PC-3 (cell line): ENCODE measurements at places on chromosomes 6 and 20. TPM values are rescaled to one million over a fixed set of nuclear protein-coding genes. Genes with fewer than 3 reads are reported as not detected.

The ZNF512B gene
- total RNA-seq, result 18.0 and 24.1 TPM in 2 replicates

The ZNF831 gene
- not detected in 2 replicates for total RNA-seq

The GPSM3 gene
- total RNA-seq, result 5.0 and 7.1 TPM in 2 replicates

The VNN1 gene
- total RNA-seq, result 0.04 and 0.12 TPM in 2 replicates

The RIMS4 gene
- total RNA-seq, result 0.04 and 0.17 TPM in 2 replicates

The GRM1 gene
- 0.11 TPM in 1 of 2 replicates, not detected in the other for total RNA-seq

The TMEM217 gene
- 2.2 and 2.4 TPM in 2 replicates for total RNA-seq

- DNase-seq, result peak; percentile 40
- peaks cover 60% of the 10 kb centered on the region for H3K4me1 ChIP-seq
- H3K27me3 ChIP-seq, result no peaks in the 10 kb centered on the region
- peak overlapping the region; percentile 98 for H3K27ac ChIP-seq
- no peaks in the 10 kb centered on the region for H3K36me3 ChIP-seq
- peak overlapping the region; percentile 45; the same call in 1 of the 2 replicates for H3K4me3 ChIP-seq
These were observed 18.0 kb upstream of the SLCO4A1 start for GRCh38 chr20:62624325-62624690.

GRCh38 chr6:118354641-118355040 is 193.5 kb upstream of the PLN start:
- H3K27me3 ChIP-seq, result no peaks in the 10 kb centered on the region
- no peak overlapping the region for H3K4me3 ChIP-seq
- no peak overlapping the region for H3K27ac ChIP-seq
- no peaks in the 10 kb centered on the region for H3K4me1 ChIP-seq

The DNAH8 gene
- total RNA-seq, result 0.06 and 0.15 TPM in 2 replicates

GRCh38 chr6:4788482-4788881 is 12.3 kb downstream of the CDYL start:
- no peak overlapping the region for H3K27ac ChIP-seq
- no peaks in the 10 kb centered on the region for H3K27me3 ChIP-seq
- no peak overlapping the region for H3K4me3 ChIP-seq
- H3K36me3 ChIP-seq, result 0 out of 2 replicates have a peak, but pooled peaks cover 2% of the 10 kb centered on the region
- H3K4me1 ChIP-seq, result no peaks in the 10 kb centered on the region

DNA sequence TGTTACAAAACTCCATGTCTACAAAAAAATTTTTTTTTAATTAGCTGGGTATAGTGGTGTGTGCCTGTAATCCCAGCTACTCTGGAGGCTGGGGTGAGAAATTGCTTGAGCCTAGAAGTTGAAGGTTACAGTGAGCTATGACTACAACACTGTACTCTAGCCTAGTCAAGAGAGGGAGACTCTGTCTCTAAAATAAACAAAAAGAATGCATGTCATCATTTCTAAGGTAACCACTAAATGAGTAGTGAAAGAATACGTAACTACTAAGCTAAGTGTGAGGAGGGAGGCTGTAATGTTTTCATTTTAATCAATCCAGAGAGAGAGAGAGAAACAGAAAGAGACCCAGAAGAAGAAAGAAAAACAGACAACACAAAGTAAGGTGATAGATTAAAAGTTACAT is 9.9 kb downstream of the SYCP2 start:
- peaks cover 40% of the 10 kb centered on the region for H3K4me1 ChIP-seq
- DNase-seq, result peak; percentile 20
- no peaks in the 10 kb centered on the region for H3K36me3 ChIP-seq
- no peak overlapping the region for H3K27ac ChIP-seq

DNA sequence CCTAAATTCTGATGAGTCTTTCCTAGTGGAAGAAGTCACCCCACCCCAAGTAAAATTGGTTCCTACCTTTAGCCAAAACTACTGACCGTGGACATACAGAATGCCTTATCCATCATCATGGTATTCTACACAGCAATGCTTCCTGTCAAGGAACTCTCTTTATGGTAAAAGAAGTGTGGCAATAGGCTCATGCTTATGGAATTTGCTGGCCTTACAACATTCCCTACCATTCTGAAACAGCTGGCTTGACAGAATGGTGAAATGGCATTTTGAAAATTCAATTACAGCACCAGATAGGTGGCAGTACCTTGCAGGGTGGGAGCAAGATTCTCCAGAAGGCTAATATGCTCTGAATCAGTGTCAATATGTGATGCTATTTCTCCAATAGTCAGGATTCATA is 41.8 kb upstream of the BACH2 start:
- no peak overlapping the region for H3K27ac ChIP-seq
- no peaks in the 10 kb centered on the region for H3K27me3 ChIP-seq
- DNase-seq, result peak; percentile 6
- H3K4me3 ChIP-seq, result no peak overlapping the region

GRCh38 chr6:53984581-53984980 is 126.7 kb upstream of the MLIP start:
- H3K27ac ChIP-seq, result peak overlapping the region; percentile 94
- peak; percentile 61 for DNase-seq
- H3K4me3 ChIP-seq, result peak overlapping the region; percentile 47; the same call in 1 of the 2 replicates
- peaks cover 45% of the 10 kb centered on the region for H3K4me1 ChIP-seq

DNA sequence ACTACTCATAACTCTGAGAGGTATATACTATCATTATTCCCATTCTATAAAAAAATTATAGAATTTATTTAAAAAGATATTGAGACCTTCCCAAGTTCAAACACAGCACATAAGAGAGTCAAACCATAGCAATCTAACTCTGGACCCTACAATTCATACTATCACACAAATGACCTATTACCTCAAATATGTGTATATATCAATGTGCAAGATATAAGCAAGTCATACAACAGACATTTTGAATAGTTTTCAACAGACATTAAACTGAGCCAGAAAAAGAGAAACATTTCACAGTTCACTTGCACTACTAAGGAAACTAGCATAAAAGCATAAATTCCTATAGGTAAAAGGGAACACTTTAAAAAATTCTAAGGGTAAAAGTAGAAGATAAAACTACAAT is 11.7 kb downstream of the PHIP start:
- H3K27me3 ChIP-seq, result no peaks in the 10 kb centered on the region
- H3K4me3 ChIP-seq, result no peak overlapping the region
- no peak for DNase-seq
- no peaks in the 10 kb centered on the region for H3K4me1 ChIP-seq
- peaks cover 3% of the 10 kb centered on the region; the same call in 1 of the 2 replicates for H3K36me3 ChIP-seq
- H3K27ac ChIP-seq, result no peak overlapping the region

The FNDC1 gene
- not detected in 2 replicates for total RNA-seq

DNA sequence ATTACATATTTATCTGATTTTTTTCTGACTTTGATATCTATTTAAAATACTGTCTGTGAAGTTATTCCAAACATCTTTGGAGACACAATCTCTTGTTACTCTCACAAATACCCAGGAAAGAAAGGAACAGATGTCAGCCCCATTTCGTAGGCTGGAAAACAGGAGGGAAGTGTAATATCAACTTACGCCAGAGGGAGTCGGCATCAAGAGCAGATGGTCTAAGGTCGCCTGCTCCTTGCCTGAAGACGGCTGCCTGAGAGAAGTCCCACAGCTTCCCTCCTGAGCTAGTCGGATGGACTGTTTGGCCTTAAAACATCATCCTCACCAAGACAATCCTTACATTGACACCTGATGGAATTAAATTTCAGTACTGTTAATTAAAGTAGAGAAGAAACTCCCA is 13.4 kb downstream of the CST7 start:
- H3K27me3 ChIP-seq, result no peaks in the 10 kb centered on the region
- H3K27ac ChIP-seq, result no peak overlapping the region
- H3K4me3 ChIP-seq, result no peak overlapping the region
- DNase-seq, result no peak
- no peaks in the 10 kb centered on the region for H3K4me1 ChIP-seq
- peaks cover 16% of the 10 kb centered on the region; the same call in 1 of the 2 replicates for H3K36me3 ChIP-seq

DNA sequence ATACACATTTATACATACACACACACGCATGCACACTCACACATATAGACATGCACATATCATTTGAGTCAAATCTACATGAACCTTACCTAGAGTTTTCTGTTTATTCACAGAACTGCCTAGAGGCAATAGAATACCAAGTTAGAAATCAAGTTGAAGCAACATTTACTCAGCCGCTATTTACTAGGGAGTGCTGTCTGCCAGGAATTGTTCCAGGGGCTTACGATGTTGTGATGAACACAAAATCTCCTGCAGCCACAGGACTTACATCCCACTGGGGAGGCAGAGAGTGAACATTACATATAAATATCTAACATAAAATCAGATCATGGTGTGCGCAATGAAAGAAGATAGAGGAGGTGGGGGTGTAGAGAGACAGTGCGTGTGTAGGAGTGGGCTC is 80.4 kb downstream of the GCLC start:
- H3K4me1 ChIP-seq, result peaks cover 22% of the 10 kb centered on the region
- no peak for DNase-seq
- H3K4me3 ChIP-seq, result no peak overlapping the region

DNA sequence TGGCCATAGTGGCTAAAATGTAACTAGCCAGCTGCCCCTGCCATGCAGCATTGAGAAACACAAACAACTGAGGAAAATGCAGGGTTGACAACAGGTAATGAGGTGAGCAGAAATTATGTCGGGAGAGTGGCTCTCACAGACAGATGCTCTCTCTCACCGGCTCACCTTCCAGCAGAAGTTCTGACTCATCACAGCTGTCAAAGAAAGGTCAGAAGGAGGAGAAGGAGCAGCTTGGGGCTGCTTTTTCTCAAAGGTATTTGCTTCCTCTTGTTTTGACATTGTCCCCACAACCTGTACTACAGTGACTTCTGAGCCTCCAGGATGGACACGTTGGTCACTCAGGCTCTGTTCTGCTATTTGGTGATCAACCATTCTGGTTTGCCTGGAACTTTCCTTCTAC is 190.5 kb upstream of the HEY2 start:
- peak; percentile 8 for DNase-seq
- H3K36me3 ChIP-seq, result no peaks in the 10 kb centered on the region
- no peak overlapping the region for H3K27ac ChIP-seq
- H3K4me1 ChIP-seq, result no peaks in the 10 kb centered on the region
- no peak overlapping the region for H3K4me3 ChIP-seq
- H3K27me3 ChIP-seq, result peaks cover 14% of the 10 kb centered on the region; the same call in 1 of the 2 replicates

GRCh38 chr6:124223611-124224345 is 420.1 kb downstream of the NKAIN2 start:
- H3K27ac ChIP-seq, result no peak overlapping the region
- no peak overlapping the region for H3K4me3 ChIP-seq
- H3K36me3 ChIP-seq, result no peaks in the 10 kb centered on the region
- no peaks in the 10 kb centered on the region for H3K27me3 ChIP-seq

- H3K27ac ChIP-seq, result no peak overlapping the region
- DNase-seq, result no peak
- no peaks in the 10 kb centered on the region for H3K4me1 ChIP-seq
- H3K4me3 ChIP-seq, result no peak overlapping the region
- no peaks in the 10 kb centered on the region for H3K36me3 ChIP-seq
These were observed 949 bp downstream of the TXLNB start for GRCh38 chr6:139290787-139291311.

GRCh38 chr6:109478222-109478805 is 4.7 kb downstream of the ZBTB24 start:
- no peaks in the 10 kb centered on the region for H3K27me3 ChIP-seq
- no peak for DNase-seq
- peaks cover 14% of the 10 kb centered on the region for H3K36me3 ChIP-seq
- H3K4me3 ChIP-seq, result peak overlapping the region; percentile 58; the same call in 1 of the 2 replicates

- H3K36me3 ChIP-seq, result no peaks in the 10 kb centered on the region
- no peaks in the 10 kb centered on the region for H3K27me3 ChIP-seq
- H3K27ac ChIP-seq, result no peak overlapping the region
- peak; percentile 20 for DNase-seq
- peaks cover 35% of the 10 kb centered on the region for H3K4me1 ChIP-seq
These were observed 68.1 kb downstream of the DLL1 start for GRCh38 chr6:170222498-170223471.

The CFAP206 gene
- total RNA-seq, result 0.07 TPM in 1 of 2 replicates, not detected in the other

GRCh38 chr20:38932457-38933120 is 6.4 kb downstream of the FAM83D start:
- peaks cover 30% of the 10 kb centered on the region for H3K4me1 ChIP-seq
- no peak overlapping the region for H3K27ac ChIP-seq
- no peak for DNase-seq
- peaks cover 21% of the 10 kb centered on the region; the same call in 1 of the 2 replicates for H3K36me3 ChIP-seq

DNA sequence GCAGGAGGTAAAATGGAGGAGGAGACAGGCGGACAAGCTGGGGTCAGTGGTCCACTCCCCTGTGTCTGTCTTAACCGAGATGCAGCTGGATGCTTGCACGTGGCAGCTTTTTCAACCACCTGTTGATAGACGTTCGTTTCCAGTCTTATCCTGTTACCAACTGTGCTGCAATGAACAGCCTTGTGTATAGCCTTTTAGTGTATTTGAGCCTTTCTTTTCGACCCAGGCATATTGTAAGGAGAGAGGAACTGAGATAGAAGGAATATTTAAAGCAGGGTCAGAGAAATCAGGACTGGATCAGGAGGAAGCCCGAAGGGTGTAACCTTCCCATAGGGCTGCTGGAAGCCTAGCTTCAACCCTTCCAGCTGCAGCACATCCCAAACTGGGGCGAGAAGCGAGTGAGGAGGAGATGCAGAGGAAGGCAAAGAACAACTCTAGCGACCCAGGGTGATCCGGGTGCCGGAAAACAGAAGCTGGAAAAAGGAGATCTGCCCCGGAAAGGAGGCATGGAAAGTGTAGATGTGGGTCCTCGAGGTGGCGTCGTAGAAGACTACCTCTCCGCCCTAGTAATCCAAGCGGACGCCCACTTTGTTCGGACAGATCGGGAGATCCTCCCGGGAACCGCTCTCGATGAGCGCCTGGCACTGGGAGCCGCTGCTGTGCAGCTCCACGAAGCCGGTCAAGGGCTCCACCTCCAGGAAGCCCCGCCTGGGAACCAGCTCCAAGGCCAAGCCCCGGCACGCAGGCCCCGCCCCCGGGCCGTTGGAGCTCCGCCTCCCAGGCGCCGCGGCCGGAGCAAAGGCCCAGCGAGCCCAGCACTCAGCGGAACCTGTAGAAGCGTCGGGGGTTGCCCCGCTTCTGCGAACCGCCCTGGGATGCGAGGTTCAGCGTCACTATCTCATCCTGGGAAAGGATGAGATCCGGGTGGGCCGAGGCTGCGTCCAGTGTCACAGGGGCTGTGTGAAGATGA is 11.2 kb downstream of the TRIM31 start:
- peak; percentile 93 for DNase-seq
- peak overlapping the region; percentile 75 for H3K4me3 ChIP-seq
- peaks cover 31% of the 10 kb centered on the region for H3K4me1 ChIP-seq

The RPS6KA2 gene
- total RNA-seq, result 5.1 and 7.9 TPM in 2 replicates

- peaks cover 4% of the 10 kb centered on the region; the same call in 1 of the 2 replicates for H3K36me3 ChIP-seq
- H3K27me3 ChIP-seq, result no peaks in the 10 kb centered on the region
- no peak overlapping the region for H3K4me3 ChIP-seq
- H3K27ac ChIP-seq, result no peak overlapping the region
- peaks cover 6% of the 10 kb centered on the region; the same call in 1 of the 2 replicates for H3K4me1 ChIP-seq
- no peak for DNase-seq
These were observed 5.4 kb downstream of the CTNNBL1 start for GRCh38 chr20:37699202-37699601.

DNA sequence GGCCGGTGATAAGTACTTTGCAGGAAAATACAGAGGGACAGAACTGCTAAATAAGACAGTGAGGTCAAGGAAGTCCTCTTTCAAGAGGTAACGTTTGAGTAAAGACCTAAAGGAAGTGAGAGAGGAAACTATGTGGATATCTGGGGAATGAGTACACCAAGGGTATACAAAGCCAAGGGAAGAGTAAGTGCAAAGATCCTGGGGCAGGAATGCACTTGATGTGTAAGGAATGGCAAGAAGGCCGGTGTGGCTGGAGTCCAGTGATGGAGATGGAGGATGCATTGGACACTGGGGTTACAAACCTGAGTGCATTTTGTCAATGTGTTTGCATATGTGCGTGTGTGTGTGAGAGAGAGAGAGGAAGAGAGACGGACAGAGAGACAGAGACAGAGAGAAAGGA is 32.1 kb upstream of the TGM2 start:
- H3K4me3 ChIP-seq, result no peak overlapping the region
- H3K27ac ChIP-seq, result no peak overlapping the region
